NCI-H1694 (cell line): ENCODE measurements at places on chromosomes 12 and 14.

- no peak for DNase-seq
Observed at GRCh38 chr12:122420471-122421162, 1.9 kb downstream of the CLIP1 start.

DNA sequence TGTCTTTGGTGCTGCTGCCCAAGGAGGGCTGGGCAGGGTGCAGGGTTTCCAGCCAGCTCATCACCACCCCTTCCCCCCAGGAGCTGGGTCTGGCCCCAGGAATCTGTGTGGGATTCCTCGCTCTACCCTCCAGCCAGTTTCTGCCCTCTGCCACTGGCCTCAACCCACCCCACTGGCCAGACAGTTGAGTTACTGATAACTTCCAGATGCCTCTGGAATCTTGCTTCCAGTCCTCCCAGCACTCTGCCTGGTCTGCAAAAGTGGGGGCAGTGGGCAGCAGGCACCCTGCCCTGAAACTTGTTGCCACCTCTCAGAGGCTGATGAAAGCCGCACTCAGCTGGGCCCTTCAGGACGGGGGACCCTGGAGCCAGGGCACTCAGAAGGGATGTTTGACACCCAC is 20.1 kb upstream of the TBX3 start:
- no peak for DNase-seq

- no peak for DNase-seq
Observed at GRCh38 chr14:54058505-54058904, 101.9 kb upstream of the BMP4 start.

- DNase-seq: no peak
Observed at GRCh38 chr12:43208627-43209026, 343.4 kb downstream of the ADAMTS20 start.

DNA sequence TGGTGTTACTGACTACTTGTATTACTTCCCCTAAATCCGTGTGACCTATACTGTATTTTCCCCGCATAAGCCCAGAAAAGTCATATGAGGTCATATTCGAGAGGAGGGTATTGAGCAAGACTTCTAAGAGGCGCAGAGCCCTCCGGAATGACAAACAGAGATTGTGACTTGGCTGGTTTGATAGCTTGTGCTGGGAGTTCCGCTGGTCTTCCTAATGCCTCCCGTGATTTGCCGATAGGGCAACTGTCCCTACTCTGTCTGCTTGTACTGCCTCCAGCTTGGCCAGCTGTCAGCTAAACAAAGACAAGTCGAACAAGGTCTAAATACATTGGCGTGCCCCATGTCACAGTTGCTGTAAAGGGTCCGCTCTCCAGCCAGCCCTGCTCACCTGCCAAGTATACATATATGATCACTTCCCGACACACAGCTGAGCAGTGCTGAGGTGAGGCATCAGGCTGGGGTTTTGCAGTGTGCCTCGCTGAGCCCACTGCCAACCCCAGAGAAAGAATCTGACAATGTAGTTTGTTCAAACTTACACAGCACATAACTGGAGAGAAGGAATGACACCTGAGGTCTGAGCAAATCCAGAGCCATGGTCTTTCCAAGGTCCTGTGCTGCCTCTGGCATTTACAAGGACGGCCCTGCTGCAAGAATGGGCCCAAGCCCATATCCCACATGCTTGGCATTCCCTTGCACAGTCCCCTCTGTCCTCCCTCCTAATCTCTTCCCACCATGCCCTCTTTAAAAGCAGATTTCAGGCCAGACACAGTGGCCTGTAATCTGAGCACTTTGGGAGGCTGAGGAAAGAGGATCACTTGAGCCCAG is 23.7 kb downstream of the LGMN start:
- no peak for DNase-seq
